ENCODE measurements at places on chromosomes 7 and 10. TPM values are rescaled to one million over a fixed set of nuclear protein-coding genes. Genes with fewer than 3 reads are reported as not detected.

Gene NXPH1
- polyA plus RNA-seq, result not detected

GRCh38 chr7:8500286-8500685 lies 66.9 kb downstream of the NXPH1 start:
- no peaks in the 10 kb centered on the region for H3K4me1 ChIP-seq
- no peak overlapping the region for H3K4me3 ChIP-seq
- DNase-seq, result no peak
- no peak overlapping the region for H3K27ac ChIP-seq
- no peaks in the 10 kb centered on the region for H3K27me3 ChIP-seq

DNA sequence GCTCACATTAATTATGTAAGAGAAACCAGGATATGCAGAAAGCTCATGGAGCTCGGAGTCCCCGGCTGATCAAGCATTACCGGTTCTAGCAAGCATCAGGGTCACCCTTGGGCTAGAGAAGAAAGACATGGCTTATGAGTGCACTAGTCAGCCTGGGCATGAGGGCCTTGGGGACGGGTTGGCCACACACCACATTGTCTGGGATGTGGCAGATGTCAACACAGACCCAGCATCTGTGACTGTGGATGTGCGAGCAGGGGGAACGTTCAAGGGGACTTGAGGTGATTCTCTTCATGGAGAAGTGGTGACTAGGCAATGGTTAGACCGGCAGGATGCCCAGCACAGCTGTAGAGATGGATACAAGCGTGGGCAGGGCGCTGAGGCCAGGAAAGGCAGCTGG lies 13.7 kb downstream of the ZMIZ2 start:
- H3K36me3 ChIP-seq, result peaks cover 41% of the 10 kb centered on the region
- H3K27me3 ChIP-seq, result no peaks in the 10 kb centered on the region
- no peak overlapping the region for H3K4me3 ChIP-seq

DNA sequence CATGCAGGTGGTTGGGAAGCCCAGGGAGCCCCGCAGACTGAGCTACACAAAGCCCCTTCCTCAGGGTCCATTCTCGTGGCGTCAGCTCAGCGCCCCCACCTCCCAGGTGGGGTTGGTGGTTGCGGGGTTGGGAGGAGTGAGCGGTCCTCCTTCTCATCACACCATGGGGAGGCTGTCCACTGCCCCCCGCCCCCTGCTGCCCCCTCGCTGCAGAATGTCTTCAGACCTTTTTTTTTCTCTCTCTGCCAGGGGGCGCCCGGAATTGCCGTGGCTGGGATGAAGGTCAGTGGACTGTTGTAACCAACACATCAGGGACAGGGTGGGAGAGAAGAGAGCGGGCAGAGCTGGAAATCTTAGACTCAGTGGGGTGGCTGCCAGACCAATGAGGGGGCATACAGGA lies 116.3 kb downstream of the COL13A1 start:
- H3K36me3 ChIP-seq, result no peaks in the 10 kb centered on the region
- no peak overlapping the region for H3K27ac ChIP-seq
- no peak overlapping the region for H3K4me3 ChIP-seq
- H3K27me3 ChIP-seq, result no peaks in the 10 kb centered on the region

Gene TAS2R5
- 0.40 TPM for polyA plus RNA-seq

GRCh38 chr10:104026762-104027161 lies 58.9 kb downstream of the COL17A1 start:
- peaks cover 24% of the 10 kb centered on the region for H3K36me3 ChIP-seq
- no peaks in the 10 kb centered on the region for H3K27me3 ChIP-seq
- H3K4me3 ChIP-seq, result no peak overlapping the region

GRCh38 chr7:123916240-123916724 lies 8.8 kb upstream of the SPAM1 start:
- peak; percentile 81 for DNase-seq
- H3K27me3 ChIP-seq, result no peaks in the 10 kb centered on the region
- H3K4me3 ChIP-seq, result no peak overlapping the region
- no peak overlapping the region for H3K27ac ChIP-seq
- no peaks in the 10 kb centered on the region for H3K36me3 ChIP-seq
- peaks cover 6% of the 10 kb centered on the region for H3K4me1 ChIP-seq

Gene CTAGE8
- polyA plus RNA-seq, result 6.0 TPM

DNA sequence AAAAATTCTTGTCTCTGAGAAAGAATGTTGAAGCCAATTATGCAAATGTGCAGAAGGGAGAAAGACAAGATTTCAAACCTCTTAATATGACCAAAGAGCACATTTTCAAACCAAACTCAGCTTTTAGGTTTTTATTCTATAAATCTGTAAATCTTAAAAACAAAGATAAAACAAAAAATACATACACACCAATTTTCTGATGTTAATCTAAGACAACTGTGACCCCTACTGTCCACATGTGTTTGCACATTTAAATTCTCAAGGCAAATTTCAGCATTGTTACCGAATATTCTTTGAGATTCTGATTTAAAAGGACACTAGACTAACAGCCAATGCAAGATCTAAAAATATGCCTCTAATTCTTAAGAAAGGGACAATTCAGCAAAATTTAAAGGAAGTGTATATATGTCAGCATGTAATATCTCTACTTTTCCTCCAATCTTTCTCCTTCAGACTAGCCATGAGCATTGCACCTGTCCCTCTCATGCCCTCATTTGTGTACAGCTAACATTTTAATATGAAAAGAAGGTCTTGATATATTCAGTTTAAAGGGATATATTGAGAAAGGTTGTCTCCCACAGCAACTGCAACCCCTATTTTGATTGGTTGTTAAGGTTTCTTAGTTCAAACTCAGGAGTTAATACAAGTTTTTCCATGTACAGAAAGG lies 417.9 kb downstream of the IPMK start:
- H3K36me3 ChIP-seq, result no peaks in the 10 kb centered on the region
- DNase-seq, result peak; percentile 8
- no peaks in the 10 kb centered on the region for H3K27me3 ChIP-seq
- H3K27ac ChIP-seq, result no peak overlapping the region
- no peak overlapping the region for H3K4me3 ChIP-seq
- H3K4me1 ChIP-seq, result no peaks in the 10 kb centered on the region

- H3K27me3 ChIP-seq, result peaks cover 3% of the 10 kb centered on the region
- H3K27ac ChIP-seq, result no peak overlapping the region
- H3K4me3 ChIP-seq, result no peak overlapping the region
- peak; percentile 52 for DNase-seq
- H3K4me1 ChIP-seq, result no peaks in the 10 kb centered on the region
These were observed 4.3 kb upstream of the YKT6 start for GRCh38 chr7:44196450-44196872.

DNA sequence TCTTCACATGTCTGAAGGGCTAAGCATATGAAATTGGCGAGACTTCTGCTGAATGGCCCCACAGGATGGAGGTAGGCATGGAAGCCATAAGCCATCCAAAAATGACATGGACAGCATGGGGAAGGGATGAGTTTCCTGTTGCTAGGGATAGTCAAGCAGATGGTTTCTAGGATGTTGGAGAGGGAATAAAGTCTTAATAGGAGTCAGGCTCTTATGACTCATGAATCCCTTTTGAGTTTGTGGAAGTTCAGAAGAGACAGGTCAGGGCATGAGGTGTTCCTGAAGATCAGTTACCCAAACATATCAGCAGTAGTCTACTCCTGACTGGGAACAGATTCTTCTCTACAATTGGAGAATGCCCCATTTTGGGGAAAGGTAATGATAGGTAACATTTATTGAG lies 243.9 kb downstream of the REEP3 start:
- no peak overlapping the region for H3K4me3 ChIP-seq
- H3K36me3 ChIP-seq, result no peaks in the 10 kb centered on the region
- no peaks in the 10 kb centered on the region for H3K4me1 ChIP-seq
- H3K27me3 ChIP-seq, result no peaks in the 10 kb centered on the region
- DNase-seq, result no peak
- H3K27ac ChIP-seq, result no peak overlapping the region

Gene DOCK1
- 16.8 TPM for polyA plus RNA-seq

- no peak for DNase-seq
- H3K27ac ChIP-seq, result no peak overlapping the region
- no peaks in the 10 kb centered on the region for H3K4me1 ChIP-seq
- no peaks in the 10 kb centered on the region for H3K36me3 ChIP-seq
- no peaks in the 10 kb centered on the region for H3K27me3 ChIP-seq
These were observed 7.3 kb upstream of the TARP start for GRCh38 chr7:38280707-38281106.

GRCh38 chr10:78021201-78021600 lies 8.1 kb downstream of the POLR3A start:
- H3K27ac ChIP-seq, result no peak overlapping the region
- DNase-seq, result no peak

DNA sequence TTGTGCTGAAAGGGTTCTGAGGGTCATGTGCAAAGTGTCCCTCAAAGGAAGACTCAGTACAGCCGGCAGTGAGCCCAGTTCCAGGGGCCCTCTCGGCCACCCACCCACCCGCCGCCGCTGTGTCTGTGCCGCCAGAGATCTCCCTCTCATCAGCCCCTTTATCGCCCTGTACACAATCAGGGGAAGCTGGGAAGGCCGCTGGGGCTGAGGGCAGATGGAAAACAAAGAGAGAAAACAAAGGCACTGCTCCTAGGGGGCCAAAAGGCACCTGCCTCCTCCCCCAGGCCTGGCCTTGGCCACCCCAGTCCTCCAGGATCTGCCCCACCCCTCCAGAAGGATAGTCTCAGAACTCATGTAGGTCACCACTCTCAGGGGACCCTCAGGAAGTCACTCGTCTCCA lies 67.0 kb downstream of the ZMIZ1 start:
- H3K27me3 ChIP-seq, result no peaks in the 10 kb centered on the region
- peaks cover 3% of the 10 kb centered on the region for H3K36me3 ChIP-seq
- DNase-seq, result no peak
- H3K4me1 ChIP-seq, result peaks cover 13% of the 10 kb centered on the region
- H3K27ac ChIP-seq, result no peak overlapping the region
- H3K4me3 ChIP-seq, result no peak overlapping the region

GRCh38 chr7:43658718-43659548 lies 70.4 kb downstream of the COA1 start:
- DNase-seq, result no peak
- no peaks in the 10 kb centered on the region for H3K36me3 ChIP-seq
- H3K27me3 ChIP-seq, result no peaks in the 10 kb centered on the region
- H3K27ac ChIP-seq, result no peak overlapping the region
- H3K4me1 ChIP-seq, result peaks cover 2% of the 10 kb centered on the region

- no peak for DNase-seq
- no peak overlapping the region for H3K27ac ChIP-seq
- no peaks in the 10 kb centered on the region for H3K36me3 ChIP-seq
- no peak overlapping the region for H3K4me3 ChIP-seq
- H3K27me3 ChIP-seq, result no peaks in the 10 kb centered on the region
These were observed 22.4 kb downstream of the VIPR2 start for GRCh38 chr7:159122276-159122675.

Gene LEP
- not detected for polyA plus RNA-seq

Gene TMEM229A
- 2.2 TPM for polyA plus RNA-seq

Gene AKR1E2
- 0.89 TPM for polyA plus RNA-seq

Gene MYOF
- 1.6 TPM for polyA plus RNA-seq

DNA sequence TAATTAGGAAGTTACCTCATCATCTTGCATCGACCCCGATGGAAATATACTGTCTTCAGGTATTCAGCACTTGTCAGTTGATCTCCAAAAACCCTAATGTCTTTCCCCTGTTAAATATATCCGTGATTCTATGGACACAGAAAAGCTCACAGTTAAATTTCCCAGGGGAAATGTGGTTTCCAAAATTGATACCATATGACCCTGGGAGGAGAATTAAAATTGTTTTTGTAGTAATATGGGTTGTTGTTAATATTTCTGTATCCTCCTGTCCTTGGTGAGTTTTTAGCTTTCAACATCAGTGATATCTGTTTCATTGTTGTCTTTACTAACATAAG lies 132.1 kb downstream of the CELF2 start:
- H3K27me3 ChIP-seq, result no peaks in the 10 kb centered on the region
- H3K4me3 ChIP-seq, result no peak overlapping the region
- H3K36me3 ChIP-seq, result no peaks in the 10 kb centered on the region
- DNase-seq, result no peak

- H3K36me3 ChIP-seq, result no peaks in the 10 kb centered on the region
- H3K4me3 ChIP-seq, result no peak overlapping the region
- H3K4me1 ChIP-seq, result no peaks in the 10 kb centered on the region
- no peak for DNase-seq
These were observed 135.4 kb upstream of the FZD1 start for GRCh38 chr7:91128683-91129348.

GRCh38 chr10:14500172-14500765 lies 169.5 kb upstream of the FRMD4A start:
- H3K4me1 ChIP-seq, result peaks cover 3% of the 10 kb centered on the region
- no peaks in the 10 kb centered on the region for H3K27me3 ChIP-seq
- no peak overlapping the region for H3K27ac ChIP-seq
- H3K36me3 ChIP-seq, result no peaks in the 10 kb centered on the region
- no peak overlapping the region for H3K4me3 ChIP-seq
- DNase-seq, result peak; percentile 75

- DNase-seq, result no peak
- no peaks in the 10 kb centered on the region for H3K4me1 ChIP-seq
- peaks cover 2% of the 10 kb centered on the region for H3K36me3 ChIP-seq
These were observed 103.1 kb downstream of the SLC25A13 start for GRCh38 chr7:96218664-96219243.

Gene DKK1
- 0.67 TPM for polyA plus RNA-seq

DNA sequence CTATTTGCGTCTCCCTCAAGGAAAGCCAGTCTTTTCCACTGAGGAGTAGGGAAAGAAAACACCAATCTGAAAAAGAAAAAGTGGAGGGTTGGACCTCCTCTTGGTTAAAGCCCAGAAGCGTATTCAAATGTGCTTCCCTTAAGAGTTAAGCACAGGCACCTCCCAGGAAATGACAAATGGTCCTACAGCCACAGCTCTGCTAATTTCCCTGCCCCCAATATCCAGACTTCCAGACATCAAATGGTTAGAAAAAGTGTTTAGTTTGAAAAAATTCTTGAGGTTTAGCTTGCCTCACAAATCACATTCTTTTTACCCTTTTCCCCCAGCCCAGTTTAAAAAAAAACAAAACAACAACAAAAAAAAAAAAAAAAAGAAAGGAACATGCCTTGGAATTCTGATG lies 19.0 kb upstream of the COL1A2 start:
- H3K4me1 ChIP-seq, result no peaks in the 10 kb centered on the region
- no peak overlapping the region for H3K4me3 ChIP-seq
- H3K36me3 ChIP-seq, result no peaks in the 10 kb centered on the region
- H3K27me3 ChIP-seq, result no peaks in the 10 kb centered on the region
- H3K27ac ChIP-seq, result no peak overlapping the region

DNA sequence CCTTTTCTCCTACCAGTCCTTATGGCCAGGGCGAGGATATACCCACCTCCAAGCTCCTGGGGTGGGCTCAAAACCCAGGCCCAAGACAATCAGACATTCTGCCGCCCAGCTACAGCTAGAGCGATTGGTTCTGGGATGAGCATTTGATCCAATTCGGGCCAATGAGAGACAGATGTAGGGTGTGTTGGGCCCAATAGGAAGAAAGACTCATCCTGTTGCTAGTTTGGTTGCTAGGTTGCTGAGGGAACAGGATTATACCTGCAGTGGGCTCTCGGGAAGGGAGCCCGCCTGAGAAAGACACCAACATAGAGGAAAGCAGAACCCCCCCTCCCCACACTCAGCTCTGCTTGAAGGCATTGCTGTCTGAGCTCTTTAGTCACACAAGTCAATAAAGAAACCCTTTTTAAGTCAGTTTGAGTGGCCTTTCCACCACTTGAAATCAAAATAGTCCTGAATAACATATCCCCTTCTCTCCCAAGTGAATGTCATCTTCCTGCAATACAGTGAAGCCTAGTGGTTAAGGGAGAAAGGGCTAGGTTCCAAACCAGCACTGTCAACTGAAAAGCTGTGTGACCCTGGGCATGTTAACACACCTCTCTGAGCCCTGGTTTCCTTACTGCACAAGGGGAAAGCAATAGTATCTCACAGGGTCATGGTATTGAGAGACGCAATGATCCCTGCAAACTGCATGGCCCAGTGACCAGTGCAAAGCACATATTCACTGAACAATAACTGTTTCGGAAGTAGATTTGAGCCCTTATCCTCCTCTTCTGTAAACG lies 21.8 kb downstream of the ITPRIP start:
- H3K4me3 ChIP-seq, result no peak overlapping the region
- peaks cover 7% of the 10 kb centered on the region for H3K4me1 ChIP-seq

Data from small intestine (tissue), 16 donors.